GM23338 (cell line): ENCODE measurements at places on chromosomes 6 and 20. TPM values are rescaled to one million over a fixed set of nuclear protein-coding genes. Genes with fewer than 3 reads are reported as not detected.

DNA sequence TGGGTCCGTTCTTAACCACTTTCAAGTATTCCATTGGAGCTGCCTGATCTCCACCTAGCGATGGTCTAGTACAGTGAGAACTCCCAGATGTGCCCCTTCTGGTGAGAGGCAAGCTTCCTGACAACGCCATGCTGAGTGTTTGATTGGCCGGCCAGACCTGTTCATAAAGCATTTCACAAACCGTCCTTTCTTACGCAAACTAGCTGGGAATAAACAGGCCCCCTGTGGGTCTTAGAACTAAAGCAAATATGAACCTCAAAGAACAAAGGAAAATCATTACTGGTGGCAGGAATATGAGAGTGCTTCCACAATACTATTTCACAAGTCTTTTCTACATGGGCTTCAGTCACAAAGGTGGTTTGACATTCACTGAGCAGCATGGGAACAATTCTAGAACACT is 15.6 kb upstream of the GCNT2 start:
- DNase-seq = peak; percentile 51

The PRRC2A gene
- 223 and 273 TPM in 2 replicates for total RNA-seq

- no peak for DNase-seq
These were observed 43.9 kb upstream of the KIF25 start for GRCh38 chr6:167953551-167953950.

DNA sequence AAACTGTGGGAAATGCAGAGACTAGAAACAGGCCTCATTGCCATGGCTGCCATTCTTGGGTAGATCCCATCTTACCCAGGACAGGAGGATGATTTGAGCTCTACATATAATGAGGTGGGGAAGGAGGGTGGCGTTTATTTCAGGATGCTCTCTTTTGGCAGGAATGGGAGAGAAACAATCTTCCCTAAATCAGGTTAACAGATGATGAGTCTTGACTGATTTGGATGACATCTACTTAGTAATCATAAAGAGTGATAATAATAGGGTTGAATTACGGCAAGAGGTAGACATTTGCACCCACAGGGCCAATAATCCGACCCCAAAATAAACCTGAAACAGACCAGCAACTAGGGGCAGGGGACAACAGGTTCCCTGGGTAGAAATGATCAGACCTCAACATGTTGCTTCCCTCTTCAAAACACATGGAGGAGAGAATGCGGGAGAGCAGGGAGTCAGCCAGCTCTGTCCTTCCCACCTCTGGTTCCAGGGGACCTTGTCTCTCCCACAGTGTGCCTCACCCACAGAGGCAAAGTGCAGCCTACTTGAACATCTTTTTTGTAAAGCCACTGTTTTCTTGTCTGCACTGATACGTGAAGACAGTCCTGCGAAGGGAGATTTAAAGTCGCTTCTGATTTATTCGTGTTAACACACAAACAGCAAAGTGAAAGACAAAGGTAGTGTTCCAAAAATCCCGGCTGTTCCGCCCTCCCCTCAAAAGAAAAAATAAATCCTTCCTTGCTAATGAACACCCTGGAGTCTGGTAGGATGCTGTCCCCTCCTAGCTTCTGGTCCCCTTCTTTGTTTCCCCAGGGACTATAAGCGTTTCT is 3.9 kb downstream of the FOXQ1 start:
- peak; percentile 21 for DNase-seq

GRCh38 chr6:158688860-158689259 is 39.0 kb downstream of the SYTL3 start:
- DNase-seq = no peak

The ERVFRD-1 gene
- not detected in 2 replicates for total RNA-seq

- DNase-seq = no peak
These were observed 128.9 kb downstream of the ELOVL4 start for GRCh38 chr6:79818471-79818870.

- DNase-seq = no peak
These were observed 461.9 kb downstream of the KIF16B start for GRCh38 chr20:16111172-16111832.

The DNPH1 gene
- 18.0 and 29.2 TPM in 2 replicates for total RNA-seq

GRCh38 chr6:139639507-139639906 is 265.1 kb upstream of the CITED2 start:
- DNase-seq = no peak

- DNase-seq = no peak
These were observed 85.3 kb upstream of the LY86 start for GRCh38 chr6:6503191-6503590.

DNA sequence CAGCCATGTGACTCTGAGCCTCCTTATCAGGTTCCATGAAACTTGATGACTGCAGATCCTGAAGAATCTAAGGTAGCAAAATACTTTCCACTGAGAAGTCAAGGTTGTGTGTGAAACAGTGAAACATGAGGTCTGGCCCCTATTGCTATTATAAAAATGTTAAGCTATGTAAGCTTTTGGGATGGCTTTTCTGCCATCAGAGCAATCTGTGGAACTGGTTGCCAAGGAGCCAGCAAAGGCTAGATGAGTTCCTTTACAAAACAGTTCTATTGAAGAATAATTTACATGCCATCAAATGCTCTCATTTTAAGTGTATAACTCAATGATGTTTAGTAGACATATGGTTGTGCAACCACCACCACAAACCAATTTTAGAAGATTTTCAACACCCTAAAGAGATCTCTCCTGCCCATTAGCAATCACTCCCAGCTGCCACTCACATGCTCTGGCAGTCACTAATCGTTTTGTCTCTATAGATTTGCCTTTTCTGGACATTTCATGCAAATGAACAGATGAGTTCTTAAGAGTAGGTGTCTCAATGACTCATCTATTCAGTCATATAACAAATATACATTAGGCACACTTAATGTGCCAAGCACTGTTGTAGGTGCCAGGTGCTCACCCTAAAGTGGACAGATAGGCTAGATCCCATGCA is 19.9 kb upstream of the MEP1A start:
- no peak for DNase-seq

- no peak for DNase-seq
These were observed 309.8 kb downstream of the GRIK2 start for GRCh38 chr6:101703311-101703710.

DNA sequence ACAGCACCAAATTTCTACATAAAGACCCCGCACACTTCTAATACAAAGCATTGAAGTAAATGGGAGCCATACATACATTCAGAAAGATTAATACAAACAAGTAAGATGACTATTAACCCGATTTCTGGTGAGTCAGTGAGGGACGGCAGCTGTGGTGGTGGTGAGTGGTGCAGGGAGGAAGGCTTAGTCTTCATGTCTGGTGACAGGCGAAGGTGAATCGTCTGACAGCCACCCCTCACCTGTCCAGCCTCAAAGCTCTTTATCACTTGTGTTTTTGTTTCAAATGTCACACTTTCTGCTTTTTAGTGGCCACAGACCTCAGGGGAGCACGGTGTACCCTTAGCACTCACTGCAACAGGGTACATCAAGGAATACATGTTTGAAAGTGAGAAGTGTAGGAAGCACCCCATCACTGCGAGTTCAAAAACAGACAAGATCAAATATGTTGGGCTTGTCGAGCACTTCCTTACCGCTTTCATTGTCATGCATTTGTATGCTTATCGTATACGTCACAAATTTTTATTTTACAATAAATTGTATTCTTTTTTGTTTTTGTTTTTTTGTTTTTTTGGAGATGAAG is 63.5 kb downstream of the IRF4 start:
- no peak for DNase-seq

GRCh38 chr20:39813190-39813829 is 851.2 kb downstream of the DHX35 start:
- no peak for DNase-seq

- no peak for DNase-seq
These were observed 109.5 kb upstream of the CLDN20 start for GRCh38 chr6:155154158-155154830.

GRCh38 chr6:44053760-44054556 is 73.3 kb downstream of the MRPL14 start:
- no peak for DNase-seq

GRCh38 chr6:100662264-100662663 is 197.5 kb upstream of the SIM1 start:
- no peak for DNase-seq

The MYMX gene
- total RNA-seq = 2.8 TPM in 2 replicates

GRCh38 chr20:24638591-24639548 is 169.4 kb downstream of the SYNDIG1 start:
- no peak for DNase-seq

The SPATA25 gene
- total RNA-seq = 1.0 and 7.5 TPM in 2 replicates

DNA sequence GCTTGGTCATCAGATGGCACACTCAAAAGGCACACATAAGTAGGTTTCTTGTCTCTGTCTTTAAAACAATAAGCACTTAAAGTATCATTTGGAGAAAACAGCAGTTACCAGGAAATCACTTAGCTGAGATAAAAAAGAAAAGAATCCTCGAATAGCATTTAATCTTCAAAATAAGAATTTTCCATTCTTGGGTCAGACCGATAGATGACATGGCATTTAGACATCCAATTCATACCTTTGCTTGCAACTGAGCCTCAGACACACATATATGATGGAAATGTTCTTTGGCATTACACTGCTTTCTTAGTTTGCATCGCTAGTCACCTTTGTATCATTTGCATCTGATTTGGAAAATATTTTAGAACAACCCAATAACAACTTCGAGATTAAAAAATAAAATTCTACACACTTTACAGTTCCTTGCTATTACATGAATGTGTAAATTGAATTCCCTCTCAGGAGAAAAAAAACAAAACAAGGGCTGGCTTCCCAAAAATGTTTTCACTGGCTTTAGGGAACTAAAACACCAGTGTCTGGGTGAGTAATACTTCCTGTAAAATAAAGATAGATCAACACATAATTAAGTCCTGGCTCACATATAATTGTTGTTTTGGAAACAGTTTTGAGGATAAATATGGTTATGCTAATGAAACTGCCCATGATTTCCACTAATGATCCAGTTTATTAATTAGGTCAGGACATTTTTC is 1.3 kb upstream of the RNF217 start:
- no peak for DNase-seq

GRCh38 chr6:12750416-12750815 is 33.8 kb downstream of the PHACTR1 start:
- peak; percentile 6 for DNase-seq

DNA sequence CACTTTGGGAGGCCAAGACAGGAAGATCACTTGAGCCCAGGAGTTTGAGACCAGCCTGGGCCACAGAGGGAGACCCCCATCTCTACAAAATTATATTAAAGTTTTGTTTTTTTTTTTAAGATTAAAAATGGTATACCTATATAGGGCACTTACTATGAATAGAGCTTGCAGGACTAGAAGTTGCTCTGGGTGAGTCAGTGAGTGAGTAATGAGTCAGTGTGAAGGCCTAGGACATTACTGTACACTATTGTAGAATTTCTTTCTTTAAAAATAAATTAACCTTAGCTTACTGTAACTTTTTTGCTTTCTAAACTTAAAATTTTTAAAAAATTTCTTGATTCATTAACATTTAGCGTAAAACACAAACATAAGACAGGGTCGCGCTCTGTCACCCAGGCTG is 29.7 kb downstream of the STK35 start:
- DNase-seq = no peak

DNA sequence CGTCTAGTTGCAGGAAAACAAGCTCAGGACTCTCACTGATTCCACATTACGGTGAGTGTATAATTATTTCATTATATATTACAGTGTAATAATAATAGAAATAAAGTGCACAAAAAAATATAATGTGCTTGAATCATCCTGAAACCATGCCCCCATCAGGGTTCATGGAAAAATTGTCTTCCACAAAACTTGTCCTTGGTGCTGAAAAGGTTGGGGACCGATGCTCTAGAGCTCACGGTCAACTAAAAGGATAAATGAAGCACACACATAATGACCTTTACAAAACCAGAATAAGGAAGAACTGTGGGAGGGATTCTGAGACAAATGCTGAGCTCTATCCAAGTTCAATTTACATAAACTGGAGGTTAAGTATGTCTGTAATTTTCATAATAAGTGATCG is 194.3 kb downstream of the COL19A1 start:
- no peak for DNase-seq

The CLVS2 gene
- total RNA-seq = 0.27 and 0.66 TPM in 2 replicates

DNA sequence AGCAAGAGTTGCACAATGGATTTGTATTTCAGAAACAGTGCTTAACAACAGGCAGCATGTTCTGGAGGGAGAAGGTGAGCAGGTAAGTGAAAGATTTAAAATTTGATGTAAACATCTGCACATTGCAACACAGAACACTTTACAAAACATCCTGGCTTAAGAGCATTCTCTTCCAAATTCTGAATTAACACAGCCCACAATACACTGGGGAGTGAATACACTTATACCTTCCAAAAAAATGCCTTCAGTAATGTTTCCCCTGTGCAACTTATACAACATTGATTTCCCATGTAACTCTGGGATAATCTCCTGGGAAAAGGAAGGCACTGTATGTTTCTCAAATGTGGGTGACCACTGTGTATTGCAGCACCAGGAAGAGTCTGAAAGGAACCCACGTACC is 127.6 kb downstream of the FYN start:
- DNase-seq = no peak

The B3GALT4 gene
- 1.0 and 2.3 TPM in 2 replicates for total RNA-seq

- no peak for DNase-seq
These were observed 444.3 kb downstream of the BCKDHB start for GRCh38 chr6:80550748-80551147.
